Occipital lobe (tissue), 3 donors: ENCODE measurements at places on chromosomes 11 and 22.

GRCh38 chr11:128598096-128598495 is 10.7 kb upstream of the ETS1 start:
- no peak for DNase-seq

- DNase-seq: peak; percentile 67
Measured at GRCh38 chr22:42553475-42554361, at the start of gene SERHL2. TSS of gene SERHL2 (plus strand) at chr22:42553956. CDS start at chr22:42554021, 65 bp downstream.

DNA sequence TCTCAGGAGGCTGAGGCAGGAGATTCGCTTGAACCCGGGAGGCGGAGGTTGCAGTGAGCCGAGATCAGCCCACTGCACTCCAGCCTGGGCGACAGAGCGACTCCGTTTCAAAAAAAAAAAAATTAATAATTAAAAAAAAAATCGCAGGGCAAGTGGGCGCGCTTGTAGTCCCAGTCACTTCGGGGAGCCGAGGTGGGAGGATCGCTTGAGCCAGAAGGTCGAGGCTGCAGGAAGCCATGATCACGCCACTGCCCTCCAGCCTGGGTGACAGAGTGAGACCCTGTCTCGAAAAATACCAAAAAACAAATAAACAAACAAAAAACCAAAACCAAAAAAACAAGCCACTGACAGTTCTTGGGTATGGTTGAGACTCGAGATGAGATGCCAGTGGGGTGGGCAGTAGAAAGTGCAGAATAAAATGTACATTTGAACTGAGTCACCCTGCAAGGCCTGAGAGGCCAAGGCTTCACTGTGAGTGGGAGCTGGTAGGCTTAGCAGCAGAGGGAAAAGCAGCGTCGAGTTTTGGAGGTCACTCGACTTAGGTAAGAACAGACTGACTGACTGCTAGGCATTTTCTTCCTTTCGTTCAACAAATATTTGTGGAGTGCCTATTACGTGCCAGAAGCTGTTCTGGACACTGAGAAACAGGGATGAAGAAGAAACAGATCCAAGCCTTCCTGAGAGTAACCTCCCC is 635 bp upstream of the LDHA start:
- no peak for DNase-seq

DNA sequence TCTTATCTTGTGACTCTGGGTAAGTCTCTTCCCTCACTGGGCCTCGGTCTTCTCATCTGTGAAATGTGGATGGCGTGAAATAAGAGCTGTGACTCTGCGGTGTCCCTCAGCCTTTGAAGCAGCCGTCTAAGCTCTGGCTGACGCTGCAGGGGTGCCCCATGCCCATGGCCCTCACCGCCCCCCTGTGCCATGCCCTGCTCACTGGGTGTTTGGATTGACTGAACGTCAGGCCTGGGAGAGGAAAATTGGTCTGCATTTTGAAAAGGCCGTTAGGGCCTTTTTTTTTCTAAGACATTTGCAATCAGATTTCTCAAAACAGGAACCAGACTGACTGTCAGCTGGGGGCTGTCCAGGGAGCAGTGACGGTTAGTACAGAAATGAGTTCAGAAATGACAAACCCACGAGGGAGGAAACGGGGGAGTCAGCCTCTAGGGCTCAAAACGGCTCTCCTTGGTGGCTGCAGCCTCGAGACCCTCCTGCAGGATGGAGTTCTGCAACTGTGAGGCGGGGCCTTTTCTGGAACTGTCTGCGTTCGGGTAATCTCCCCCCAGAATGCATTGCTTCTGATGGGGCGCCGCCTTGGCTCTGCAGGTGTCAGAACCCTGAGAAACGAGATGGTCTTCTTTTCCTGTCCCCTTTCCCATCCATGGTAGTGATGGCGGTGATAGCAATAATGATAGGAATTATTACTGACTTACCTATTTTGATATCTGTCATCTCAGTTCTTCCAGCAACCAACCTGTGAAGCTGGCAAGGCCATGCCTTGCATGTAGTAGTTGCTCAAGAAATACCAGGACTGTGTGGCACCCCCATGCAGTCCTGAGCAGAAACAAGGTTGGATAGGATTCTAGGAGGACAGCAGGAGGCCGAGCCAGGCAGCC is 2.0 kb downstream of the GRK2 start:
- DNase-seq: no peak

DNA sequence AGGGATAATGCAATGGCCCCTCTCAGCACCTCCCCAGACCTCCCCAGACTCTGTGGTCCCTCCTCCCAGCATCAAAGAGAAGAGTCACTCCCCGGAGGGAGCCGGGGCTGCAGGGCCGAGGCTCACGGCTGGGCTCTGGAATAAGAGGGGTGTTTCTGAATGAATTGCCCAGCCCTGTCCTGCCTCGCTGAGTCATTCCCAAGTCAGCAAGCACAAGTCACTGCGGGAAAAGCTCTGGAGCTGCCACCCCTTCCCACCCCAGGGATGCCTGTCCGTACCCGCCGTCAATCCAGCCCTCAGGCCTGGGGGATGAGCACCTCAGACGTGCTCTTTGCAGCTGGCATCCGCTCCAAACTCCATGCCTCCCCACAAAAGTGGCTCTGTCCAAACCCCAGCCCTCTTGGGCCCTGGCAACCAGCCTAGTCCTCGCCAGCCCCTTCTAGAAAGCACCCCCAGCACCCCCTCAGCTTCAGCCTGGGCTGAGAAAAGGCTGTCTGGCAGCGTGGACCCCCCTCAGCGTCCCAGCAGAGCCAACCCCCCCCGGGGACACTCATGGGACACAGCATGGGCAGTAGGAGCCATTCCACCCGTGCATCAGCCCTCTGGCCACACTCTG is 22.7 kb downstream of the CELSR1 start:
- DNase-seq: no peak
